ENCODE measurements at places on chromosomes 2 and 18.

GRCh38 chr18:22728481-22729105 lies 204.5 kb upstream of the RBBP8 start:
- peak; percentile 38 for DNase-seq

DNA sequence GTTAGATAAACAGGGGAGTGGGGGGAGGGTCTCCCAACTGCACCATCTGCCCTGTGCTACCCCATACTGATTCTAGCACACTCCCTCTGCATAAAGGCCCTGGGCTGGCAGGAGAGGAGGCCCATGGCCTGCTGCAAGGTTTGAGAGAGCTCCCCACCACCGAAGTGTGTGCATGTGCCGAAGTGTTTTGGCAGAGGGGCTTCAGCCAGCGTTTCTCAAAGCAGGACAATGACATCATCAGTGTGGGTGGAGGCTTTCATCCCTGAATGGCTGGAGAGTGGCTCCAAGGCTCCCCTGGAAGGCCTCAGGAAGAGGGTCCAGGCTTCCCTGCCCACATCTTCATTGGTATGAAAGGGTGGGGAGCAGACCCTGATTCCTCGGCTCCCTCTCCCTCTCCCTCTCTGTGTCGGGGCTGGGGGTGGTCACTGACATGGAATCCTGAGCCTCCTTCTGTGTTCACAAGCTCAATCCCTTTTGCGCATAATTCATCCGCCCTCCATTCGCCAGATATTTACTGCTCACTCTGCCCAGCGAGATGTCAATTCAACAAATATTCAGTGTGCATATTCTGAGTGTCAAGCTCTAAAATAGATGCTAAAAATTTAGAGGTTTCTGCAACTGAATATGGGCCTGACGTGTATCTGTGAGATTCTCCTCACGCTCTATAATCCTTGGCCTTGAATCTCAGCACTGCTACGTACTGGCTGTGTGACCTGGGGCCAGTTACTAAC lies 122.1 kb downstream of the CELF4 start:
- DNase-seq, result no peak

DNA sequence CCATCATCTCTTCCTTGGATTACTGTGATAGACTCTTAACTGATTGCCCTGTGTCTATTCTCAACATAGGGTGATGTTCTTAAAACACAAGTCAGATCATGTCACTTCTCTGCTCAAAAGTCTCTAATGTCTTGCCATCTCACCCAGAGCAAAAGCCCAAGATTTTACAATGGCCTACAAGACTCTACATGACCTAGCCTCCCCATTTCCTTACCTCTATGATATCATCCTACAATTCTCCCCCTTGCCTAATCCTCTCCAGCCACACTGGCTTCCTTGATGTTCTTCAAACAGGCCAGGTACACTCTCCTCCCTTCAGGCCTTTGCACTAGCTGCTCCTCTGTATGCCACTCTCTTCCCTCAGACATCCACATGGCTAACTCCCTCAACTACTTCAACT lies 55.1 kb downstream of the ROCK1 start:
- no peak for DNase-seq

DNA sequence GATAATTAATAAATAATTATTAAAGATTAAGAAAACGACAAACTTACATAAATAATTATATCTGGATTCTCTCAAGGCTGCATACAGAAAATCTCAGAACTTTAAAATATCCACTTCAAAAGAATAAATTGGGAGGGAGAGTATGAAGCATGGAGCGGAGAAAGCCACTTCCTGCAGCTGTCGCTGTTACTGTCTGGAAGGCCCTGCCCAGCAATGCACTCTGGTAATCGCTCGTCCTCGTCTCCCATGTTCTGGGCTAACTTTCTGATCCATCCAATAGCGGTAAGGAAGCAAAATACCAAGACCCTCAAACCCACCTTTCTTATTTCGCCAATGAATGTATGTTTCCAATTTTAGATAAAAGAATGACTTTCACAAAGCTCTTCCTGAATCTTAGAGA lies 26.7 kb downstream of the CYRIA start:
- DNase-seq, result no peak

- DNase-seq, result no peak
These were observed 78.1 kb downstream of the MTCL1 start for GRCh38 chr18:8783335-8783993.

- DNase-seq, result no peak
These were observed 462.6 kb downstream of the EPHA4 start for GRCh38 chr2:221109552-221109951.

DNA sequence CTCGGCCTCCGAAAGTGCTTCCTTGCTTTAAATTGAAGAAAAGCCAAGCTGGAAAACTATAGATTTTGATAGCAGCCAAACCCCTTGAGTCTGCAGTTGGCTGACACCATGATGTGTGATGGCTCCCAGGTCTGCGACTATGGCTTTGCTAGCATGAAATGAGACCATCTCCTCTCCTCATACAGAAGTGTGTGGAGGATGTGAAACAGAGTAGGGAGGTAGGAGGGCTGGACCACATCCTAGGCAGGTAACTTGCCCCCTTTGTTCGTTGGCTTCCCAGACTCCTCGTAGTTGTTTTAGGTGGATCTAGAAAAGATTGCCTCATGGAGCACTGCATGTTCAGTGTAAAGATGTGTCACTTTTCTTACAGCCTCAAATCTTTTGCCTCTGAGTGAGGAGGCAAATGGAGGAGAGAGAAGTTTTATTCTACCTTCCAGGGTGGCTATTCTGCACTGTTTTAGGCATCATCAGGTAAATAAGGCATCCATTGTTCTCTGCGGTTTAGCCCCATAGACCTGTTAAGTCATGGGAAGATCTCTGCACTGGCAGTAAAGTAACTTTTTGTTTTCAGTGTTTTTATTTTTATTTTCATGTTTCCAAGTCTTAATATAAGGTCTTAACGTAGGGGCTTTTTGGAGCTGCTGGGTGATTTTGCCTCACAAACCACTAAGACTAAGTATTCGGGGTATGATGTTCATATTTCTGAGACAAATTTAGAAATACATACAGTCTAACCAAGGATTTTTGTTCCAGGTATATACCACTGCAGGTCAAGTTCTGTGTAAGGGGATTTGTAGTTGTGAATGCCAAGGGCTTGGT lies 40.1 kb downstream of the MGAT5 start:
- no peak for DNase-seq

- no peak for DNase-seq
These were observed 85.8 kb downstream of the CERS6 start for GRCh38 chr2:168541858-168542257.

- no peak for DNase-seq
These were observed 9.1 kb upstream of the GPD2 start for GRCh38 chr2:156427074-156427473.

DNA sequence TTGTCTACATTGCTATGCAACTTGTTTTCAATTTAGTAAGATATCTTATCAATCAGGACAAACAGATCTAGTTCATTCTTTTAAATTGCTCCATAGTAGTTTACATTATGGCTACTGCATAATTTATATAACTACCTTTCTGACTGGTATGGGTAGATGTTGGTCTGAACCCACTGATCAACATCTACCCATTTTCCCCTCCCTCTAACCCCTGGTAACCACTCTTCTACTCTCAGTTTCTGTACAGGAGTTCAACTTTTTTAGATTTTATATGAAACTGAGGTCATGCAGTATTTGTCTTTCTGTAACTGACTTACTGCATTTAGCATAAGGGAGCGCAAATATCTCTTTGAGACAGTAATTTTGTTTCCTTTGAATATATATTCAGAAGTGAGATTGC lies 73.2 kb downstream of the ITSN2 start:
- DNase-seq, result no peak

DNA sequence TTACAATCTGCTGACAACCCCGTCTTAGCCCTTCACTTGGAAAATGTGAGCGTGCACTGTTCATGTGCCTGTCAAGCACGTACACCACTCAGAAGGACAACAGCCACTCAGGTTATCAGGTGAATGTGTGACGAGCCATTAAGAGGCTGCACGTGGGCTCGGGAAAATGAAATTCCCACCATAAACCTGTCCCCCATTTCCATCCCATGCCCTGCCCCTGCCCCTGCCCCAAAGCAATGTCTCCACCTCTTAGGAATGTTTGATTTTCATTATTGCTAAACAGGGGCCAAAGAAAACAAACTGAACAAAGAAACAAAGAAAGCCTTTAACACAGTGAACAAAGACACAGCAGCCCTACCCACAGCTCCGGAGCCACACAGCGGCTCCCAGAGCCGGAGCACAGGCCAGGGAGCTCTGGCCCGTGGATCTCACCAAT lies 90.5 kb downstream of the TMEM18 start:
- DNase-seq, result no peak

GRCh38 chr2:147679955-147680531 lies 164.8 kb upstream of the ACVR2A start:
- no peak for DNase-seq

GRCh38 chr2:197596766-197597165 lies 78.6 kb downstream of the RFTN2 start:
- DNase-seq, result no peak

GRCh38 chr2:71071681-71072398 lies 3.4 kb downstream of the NAGK start:
- no peak for DNase-seq

DNA sequence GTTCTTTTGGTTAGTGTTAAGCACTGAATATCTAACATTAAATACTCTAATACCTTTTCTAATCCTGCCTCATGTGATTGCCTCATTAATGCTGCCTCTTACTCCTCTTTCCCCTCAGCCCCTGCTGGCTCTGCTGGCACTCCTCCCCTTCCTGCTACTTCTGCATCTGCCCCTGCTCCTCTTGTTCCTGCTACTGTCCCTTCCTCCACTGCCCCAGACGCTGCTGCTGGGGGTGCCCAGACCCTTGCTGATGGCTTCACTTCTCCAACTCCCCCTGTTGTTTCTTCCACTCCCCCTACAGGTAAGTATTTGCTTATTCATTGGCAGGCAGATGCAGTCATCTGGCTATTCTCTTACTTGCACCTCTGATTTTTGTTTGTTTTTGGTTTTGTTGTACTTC lies 68.5 kb downstream of the ABI2 start:
- DNase-seq, result no peak

DNA sequence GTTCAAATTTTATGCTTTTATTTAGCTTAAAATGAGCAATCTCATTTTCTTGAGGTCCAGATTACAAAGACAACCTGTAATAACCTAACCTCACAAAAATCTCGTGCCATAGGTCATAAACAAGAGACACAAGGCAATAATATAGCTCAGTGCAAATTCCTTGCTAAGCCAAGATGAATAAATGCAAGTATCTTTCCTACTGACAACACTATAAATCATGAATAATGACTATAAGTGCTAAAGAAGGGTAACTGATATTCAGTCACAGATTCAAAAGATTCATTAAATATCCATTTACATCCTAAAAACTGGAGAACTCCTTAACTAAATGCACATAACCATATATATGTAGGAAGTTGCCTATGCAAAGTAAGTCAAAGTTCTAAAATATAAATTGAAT lies 1641.6 kb downstream of the LRP1B start:
- DNase-seq, result no peak

GRCh38 chr18:52636536-52636935 lies 296.5 kb downstream of the DCC start:
- DNase-seq, result no peak

GRCh38 chr2:35343135-35343534 lies 1012.4 kb upstream of the CRIM1 start:
- DNase-seq, result no peak

DNA sequence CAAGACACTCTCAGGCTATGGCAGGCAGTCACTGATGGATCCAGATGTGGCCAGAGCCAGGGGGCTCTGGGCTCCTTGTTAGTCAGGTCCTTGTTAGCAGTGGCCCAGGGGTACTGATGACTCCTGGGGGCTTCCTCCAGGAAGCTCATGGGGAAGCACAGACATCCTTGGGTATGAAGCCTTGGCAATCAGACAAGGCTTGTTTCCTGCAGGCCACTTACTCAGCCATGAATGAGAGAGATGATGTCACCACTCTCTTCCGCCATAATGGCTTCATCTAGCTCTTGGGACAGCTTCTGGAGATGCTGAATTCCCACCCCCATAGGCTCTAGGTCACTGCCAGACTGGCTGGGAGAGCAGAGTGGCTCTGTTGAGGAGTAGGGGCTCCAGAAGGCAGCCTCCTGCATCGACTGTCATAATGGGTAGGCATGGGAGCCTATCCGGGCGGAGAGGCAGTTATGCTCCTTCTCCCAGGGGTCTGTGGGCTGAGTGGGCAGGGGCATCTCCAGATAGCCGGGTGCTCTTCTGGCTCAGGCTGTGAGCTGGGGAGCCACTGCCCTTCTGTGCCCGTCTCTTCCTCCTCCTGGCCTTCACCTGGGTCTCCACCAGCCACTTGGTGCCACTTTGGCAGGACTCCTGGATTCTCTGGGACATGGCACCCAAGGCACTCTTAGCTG lies 40.2 kb upstream of the BMPR2 start:
- DNase-seq, result no peak

- no peak for DNase-seq
These were observed 222.6 kb downstream of the INSIG2 start for GRCh38 chr2:118310681-118311429.

GRCh38 chr2:26740890-26741302 lies 23.2 kb upstream of the SLC35F6 start:
- DNase-seq, result no peak

DNA sequence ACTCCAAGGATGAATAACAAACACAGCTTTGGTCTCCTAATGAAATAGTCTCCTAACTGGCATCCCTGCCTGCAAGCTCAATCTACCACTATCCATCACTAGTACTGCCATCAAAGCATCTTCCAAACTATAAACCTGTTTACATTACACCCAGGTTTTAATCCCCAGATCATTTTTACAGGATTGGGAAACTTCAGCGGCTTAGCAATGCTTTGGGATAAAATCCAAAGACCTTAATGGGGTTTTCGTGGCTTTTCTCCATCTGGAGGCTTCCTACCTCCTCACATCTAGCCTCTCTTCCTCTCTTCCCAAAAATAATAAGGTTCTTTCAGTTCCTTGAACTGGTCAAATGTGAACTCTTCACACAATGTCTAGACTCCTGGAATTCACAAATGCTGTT lies 92.2 kb upstream of the SETBP1 start:
- DNase-seq, result no peak

GRCh38 chr2:65293376-65293775 lies 65.7 kb downstream of the ACTR2 start:
- no peak for DNase-seq

DNA sequence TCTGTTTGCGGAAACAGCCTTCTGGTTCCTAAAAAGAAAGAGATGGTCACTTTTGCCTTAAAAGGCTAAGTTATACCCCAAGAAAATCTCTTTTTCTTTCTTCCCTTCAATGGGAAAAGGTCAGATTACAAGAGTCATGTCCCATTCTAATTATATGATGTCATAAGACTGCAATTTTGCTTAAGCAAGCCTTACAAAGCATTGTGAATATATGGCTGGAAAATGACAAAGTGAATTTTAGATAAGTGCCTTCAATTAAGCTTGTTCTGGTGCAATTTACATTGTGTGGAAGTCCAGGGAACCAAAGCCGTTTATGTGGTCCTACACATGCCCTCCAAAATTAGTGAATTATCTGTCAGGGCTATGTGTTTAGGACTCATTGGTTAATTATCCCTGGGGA lies 7.6 kb upstream of the BMP10 start:
- DNase-seq, result peak; percentile 61

DNA sequence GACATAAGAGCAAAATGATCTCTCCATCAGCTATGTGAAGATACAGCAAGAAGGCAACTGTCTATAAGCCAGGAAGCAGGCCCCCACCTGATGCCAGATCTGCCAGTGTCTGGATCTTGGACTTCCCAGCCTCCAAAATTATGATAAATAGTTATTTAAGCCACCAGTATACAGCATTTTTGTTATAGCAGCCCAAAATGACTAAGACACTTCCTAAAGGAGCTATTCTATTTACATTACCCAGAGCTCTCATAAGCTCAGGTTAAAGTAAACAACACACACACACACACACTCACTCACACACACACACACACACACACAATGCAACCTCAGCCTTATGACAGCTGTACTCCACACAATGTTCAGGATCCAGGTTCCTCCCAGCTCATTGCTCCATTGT lies 5.7 kb upstream of the YPEL5 start:
- no peak for DNase-seq

All from astrocyte (in vitro differentiated cells and primary cell).